ENCODE measurements at places on chromosomes 2 and 18.

DNA sequence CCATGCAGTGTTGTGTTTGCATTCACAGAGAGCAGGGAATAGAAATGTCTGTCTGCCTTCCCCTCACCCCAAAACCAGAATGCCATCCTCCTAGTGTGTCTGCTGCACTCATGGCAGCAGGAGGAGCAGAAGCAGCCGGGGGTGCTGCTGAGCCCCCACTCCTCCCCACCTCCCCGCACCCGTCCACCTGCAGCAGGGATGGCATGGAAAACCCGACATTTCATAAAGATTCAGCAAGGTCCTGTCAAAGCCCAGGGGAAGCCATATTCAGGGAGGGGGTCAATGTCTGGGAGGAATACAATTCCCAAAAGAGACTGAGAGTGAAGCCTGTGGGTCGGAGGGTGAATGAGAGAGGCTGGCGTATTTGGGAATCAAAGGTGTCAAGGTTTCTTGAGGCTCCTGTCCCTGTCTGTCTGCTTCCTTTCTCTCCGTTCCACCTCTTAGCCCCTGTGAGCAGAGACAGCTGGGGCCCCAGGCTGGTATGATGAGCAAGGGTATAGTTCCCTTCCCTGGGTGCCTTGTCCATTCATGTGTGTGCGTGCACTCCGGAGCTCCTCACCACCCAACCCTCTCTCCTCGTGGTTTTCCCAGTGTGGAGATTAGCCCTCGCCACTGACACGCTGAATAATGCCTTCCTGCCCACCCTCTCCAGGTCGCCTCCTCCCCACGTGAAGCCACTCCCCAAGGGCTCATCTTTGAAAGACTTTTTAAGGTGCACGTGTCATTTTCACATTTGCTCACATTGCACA lies 133.5 kb upstream of the ZNF236 start:
- no peak for DNase-seq

DNA sequence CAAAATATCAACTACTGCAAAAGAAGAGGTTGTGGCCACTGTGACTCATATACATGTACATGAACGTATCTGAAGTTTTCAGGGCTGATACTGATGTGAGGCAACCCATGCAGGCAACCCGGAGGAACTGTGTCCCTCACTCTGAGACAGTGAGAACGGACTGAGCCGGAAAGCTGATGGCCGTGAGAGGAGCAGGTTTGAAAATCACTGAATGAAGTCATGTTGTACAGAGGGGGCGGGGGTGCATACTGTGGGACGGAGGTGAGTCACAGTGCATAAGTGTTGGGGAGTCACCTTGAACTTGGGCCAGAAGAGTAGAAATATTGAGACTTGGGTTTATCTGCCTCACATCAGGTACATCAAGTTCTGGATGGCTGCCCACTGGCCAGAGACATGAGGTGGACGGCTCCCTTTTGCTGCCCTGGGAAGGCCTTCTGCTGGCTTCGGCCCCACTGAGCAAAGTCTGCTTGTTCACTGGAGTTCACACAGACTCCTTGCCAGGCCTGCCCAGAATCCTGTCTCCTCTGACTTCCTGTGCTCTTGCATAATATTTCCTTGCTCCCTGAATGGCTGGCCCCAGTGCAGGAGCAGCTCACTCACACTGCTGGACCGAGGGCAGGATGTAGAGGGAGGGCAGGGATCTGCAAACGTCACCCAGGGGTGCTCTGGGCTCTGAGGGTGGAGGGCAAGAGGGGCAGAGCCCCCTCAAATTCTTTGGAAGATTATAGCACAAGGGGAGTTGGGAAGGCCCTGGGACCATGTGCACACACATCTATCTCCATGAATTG lies 18.1 kb downstream of the EPAS1 start:
- DNase-seq: no peak

GRCh38 chr2:138503087-138503442 lies 1.5 kb downstream of the SPOPL start:
- DNase-seq: no peak

- no peak for DNase-seq
Observed at GRCh38 chr2:9696731-9697130, 65.9 kb upstream of the YWHAQ start.

DNA sequence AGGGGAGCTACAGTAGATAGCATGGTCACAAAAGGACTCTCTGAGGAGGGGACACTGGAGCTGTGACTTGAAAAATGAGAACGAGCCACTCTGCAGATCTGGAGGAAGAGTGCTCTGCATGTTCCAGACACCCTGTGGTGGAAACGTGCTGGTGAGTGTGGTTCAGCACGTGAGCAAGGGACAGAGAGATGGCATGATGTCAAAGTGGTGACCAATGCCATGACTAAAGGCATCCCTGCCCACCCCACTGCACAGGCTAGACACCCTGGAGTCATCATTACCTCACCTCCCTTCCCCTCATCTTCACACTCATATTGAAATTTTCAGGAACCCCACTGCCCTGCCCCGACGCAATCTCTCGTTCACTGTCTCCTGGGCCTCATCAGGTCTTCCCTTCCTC lies 56.5 kb downstream of the SLC4A5 start:
- DNase-seq: no peak

GRCh38 chr18:30175061-30175574 lies 867.4 kb downstream of the DSC3 start:
- no peak for DNase-seq

GRCh38 chr2:72080286-72081145 lies 67.1 kb downstream of the CYP26B1 start:
- no peak for DNase-seq

GRCh38 chr2:66897181-66897580 lies 462.3 kb downstream of the MEIS1 start:
- DNase-seq: no peak

DNA sequence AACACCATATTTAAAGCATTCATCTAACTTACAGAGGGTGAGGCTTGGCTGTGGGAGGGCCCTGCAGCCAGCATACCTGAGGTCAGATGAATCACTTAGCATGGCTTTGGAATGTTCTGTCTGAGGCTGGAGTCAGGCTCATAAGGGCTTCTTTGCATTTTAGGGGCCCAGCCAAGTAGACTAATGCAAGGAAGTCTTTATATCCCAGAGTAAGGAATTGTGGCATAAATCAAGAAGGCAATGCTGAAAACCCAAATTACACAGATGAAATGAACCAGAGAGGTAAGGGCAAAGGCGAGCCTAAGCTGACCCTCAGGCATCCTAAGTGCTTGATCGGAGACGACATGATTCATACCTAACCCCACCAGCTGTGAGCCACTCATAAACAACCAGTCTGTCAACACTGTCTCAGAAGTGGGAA lies 383.6 kb downstream of the DCC start:
- no peak for DNase-seq

DNA sequence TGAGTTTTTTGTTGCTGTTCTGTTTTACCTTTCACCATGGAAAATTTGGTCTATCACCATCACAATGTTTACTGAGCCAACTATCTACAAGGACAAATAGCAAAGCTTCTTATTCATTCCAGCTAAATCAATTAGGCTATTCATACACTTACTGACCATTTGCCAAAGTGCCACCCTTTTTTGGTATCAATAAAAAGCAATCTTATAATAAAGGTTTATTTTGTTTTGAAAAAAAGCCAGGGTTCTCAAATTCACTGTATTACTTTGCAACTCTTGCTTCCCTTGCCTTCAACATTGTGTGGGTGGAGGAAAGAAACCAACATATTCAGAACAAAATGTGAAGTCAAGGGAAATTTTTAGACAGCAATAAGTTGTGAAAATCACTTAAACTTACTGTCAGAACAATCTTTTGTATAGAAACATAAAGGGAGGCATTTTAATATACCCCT lies 15.3 kb downstream of the PELI1 start:
- DNase-seq: no peak

- no peak for DNase-seq
Observed at GRCh38 chr18:37508207-37508606, 57.4 kb downstream of the CELF4 start.

- no peak for DNase-seq
Observed at GRCh38 chr18:67385455-67385854, 131.1 kb downstream of the DSEL start.

DNA sequence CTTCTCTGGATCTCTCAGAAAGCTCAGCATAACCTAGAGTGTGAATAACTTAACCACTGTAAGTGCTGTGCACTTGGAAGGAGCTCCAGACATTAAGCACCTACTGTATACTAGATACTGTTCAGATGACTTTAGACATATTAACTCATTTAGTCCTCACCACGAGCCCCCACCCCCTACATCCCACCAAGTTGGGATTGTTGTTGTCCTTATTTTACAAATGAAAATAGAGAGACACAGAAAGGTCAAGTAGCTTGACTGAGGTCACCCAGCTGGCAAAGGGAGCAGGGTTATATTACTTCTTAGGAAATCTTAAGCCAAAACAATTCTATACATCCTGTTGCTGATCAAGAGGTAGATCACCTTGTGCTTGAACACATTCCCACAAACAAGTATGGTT lies 234.2 kb upstream of the SMAD2 start:
- DNase-seq: no peak

GRCh38 chr2:23330214-23330613 lies 54.8 kb upstream of the KLHL29 start:
- DNase-seq: no peak

DNA sequence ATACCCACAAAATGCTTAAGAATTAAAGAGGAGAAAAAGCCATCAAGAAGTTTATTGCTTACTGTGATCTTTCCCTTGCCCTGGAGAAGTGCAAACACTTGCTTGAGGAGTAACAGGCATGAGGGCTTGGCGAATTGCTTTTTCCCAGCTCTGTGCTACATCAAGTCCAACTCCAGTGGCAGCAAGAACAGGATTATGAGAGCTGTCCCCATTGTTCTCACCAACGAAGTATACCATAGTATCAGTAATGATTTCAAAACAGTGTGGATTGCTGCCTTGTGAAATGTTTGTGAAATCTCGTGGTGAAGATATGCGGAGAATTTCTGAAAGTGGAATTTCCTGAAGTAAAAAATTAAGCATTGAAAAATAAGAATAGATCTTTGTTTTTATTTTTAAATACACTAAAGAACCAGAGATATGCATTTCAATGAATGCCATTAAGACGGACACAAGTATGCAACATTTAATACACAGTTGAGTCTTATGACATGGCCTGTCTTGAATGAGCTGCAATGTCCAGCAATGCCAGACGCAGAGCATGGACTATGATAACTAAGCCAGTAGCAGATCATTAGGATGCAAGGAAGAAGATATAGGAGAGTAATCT lies 43.0 kb downstream of the NDUFAF7 start:
- no peak for DNase-seq

- DNase-seq: no peak
Observed at GRCh38 chr2:118058951-118059350, 29.3 kb upstream of the INSIG2 start.

- no peak for DNase-seq
Observed at GRCh38 chr2:4909346-4910009, 782.7 kb upstream of the SOX11 start.

DNA sequence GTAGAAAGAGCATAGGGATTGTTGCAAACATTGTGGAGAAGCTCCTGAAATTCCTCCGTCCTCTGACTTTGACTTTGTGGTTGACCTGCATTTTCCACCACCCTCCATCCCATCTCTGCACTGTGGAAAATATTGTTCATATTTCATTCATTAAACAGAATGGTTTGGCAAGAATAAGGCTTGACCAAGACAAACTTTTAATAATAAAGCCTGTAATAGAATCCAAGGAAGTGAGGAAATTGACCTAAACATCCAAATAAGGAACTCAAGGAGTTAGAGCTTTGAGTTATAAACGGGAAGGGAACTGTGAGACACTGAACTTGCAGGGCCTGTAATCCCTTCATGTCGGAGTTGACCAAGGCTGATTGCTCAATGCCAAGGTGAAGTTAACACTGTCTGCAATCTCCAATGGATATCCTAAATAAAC lies 115.2 kb downstream of the GFPT1 start:
- no peak for DNase-seq

DNA sequence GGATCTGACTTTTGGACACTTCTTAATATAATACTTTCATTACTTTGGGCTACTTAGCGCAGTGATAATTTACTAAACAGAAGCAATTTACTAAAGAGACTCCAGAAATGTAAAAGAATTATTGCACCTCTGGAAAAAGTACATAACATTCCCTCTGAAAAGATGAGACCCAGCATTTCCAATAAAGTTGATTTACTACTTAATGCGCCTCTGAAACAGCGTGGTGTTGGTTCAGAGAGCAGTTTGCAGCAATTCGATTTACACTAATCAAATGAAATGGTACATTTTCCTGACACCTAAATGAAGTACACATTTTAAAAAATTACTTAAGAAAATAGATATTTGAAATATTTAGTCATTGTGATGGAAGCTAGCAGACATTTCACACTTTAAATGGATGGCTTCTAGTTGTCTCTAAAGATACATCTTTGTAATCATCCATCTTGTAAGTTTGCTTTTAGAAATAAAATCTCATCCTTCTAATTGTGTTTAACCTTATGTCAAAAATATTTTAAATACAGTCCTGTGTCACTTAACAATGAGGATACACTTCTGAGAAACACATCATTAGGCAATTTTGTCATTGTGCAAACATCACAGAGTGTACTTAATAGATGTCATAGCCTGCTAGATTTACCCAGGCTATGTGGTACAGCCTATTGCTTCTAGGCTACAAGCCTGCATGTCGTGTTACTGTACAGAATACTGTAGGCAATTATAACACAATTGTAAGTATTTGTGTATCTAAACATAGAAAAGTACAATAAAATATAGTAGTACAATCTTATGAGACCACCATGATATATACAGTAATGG lies 284.6 kb upstream of the UBE2E3 start:
- DNase-seq: no peak

DNA sequence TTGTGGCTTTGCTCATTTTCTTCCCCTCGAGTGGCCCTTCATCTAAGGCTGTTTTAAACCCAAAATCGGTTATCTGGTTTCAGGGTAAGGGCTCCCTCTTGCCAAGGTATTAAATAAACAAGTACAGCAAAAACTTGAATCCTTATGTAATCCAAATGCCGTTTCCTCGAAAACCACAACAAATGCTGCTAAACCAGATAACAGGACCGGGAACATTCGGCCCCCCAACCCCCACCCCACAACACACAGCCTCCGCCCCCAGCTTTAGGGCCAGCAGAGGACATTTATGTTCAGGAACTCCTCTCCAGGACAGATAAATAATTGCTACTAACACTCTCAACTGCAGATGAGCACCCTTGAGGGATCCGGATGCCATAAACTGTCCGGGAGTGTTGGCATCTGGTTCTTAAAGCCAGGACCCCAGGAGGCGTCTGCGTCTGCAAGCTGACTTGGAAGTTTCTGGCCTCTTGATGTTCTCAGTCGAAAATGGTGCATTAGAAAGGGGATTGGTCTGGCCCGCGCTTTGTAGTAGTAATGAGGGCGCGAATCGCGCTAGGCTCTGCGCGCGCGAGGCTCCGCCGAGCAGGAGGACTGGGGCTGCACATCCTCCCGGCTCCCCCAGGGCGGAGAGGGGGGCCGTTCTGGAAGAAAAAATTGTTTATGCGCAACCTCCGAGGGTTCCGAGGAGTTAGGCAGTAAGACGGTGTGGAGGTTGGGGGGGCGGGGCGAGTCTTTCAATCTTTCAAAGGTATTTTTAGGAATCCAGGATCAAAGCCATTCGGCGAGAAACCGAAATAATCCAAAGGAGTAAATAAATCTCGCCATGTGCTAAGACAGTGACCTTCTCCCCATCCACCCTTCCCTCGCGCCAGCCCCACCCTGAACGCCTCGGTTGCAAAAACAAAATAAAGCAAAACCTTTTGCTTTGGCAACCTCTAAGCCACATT lies 3.9 kb upstream of the ID2 start:
- DNase-seq: peak; percentile 32
